Large intestine (tissue), 12 donors: ENCODE measurements at places on chromosomes 7 and 10.
A peak's percentile ranks its signal among the peaks of the same experiment; 100 is the strongest.

GRCh38 chr7:46291601-46292150 lies 370.6 kb upstream of the IGFBP3 start:
- DNase-seq: no peak

- DNase-seq: peak; percentile 37
Observed at GRCh38 chr7:25894002-25894901, 257.7 kb upstream of the NFE2L3 start.

GRCh38 chr10:84783909-84784308 lies 455.5 kb downstream of the CCSER2 start:
- DNase-seq: no peak

DNA sequence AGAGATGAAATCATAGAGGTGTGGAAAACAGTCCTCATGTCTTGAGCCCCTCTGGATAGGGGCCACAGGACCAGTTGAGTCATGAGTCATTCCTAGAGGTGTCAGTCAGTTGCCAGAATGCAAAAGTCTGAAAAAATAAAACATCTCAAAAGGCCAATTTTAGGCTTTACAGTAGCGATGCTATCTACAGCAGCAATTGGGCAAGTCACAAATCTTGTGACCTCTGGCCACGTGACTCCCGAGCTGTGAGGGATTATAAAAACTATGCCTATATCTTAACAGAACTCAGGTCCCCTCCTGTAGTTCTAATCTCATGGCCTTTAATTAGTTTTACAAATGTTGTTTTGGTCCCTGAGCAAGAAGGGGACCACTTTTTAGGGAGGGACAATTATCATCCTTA lies 15.6 kb upstream of the TAS2R41 start:
- no peak for DNase-seq

DNA sequence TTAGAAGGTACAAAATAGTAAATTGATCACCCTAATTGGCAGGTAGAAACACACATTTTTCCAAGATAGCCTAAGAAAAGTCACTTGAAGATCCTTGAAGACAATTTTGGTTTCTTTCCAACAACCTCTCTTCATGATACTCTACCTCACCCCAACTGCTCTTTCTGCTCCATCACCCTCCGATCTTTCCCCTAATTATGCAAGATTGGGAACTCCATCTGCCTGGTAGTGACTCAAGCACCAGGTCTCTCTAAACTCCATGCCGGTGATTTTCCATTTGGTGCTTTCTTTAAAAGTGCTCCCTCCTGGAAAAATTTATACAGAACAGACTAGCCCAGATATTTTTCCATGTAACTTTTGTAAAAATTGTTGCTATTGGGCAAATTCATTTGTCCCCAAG lies 1.1 kb upstream of the AKR1B1 start:
- no peak for DNase-seq

GRCh38 chr7:116577320-116577871 lies 52.6 kb downstream of the CAV1 start:
- DNase-seq: no peak

GRCh38 chr7:45293295-45293942 lies 135.8 kb downstream of the RAMP3 start:
- no peak for DNase-seq

DNA sequence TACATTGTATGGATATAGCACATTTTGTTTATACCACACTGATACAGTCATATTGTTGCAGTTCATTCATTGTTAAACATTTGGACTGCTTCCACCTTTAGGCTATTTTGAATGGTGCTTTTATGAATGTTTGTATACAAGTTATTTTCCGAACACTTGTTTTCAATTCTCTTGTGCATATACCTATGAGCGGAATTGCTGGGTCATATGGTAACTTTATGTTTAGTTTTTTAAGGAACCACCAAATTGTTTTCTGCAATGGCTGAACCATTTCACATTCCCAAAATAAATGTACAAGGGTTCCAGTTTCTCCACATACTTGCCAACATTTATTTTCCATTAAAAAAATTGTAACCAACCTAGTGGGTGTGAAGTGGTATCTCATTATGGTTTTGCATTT lies 4.0 kb upstream of the EXOC4 start:
- no peak for DNase-seq

DNA sequence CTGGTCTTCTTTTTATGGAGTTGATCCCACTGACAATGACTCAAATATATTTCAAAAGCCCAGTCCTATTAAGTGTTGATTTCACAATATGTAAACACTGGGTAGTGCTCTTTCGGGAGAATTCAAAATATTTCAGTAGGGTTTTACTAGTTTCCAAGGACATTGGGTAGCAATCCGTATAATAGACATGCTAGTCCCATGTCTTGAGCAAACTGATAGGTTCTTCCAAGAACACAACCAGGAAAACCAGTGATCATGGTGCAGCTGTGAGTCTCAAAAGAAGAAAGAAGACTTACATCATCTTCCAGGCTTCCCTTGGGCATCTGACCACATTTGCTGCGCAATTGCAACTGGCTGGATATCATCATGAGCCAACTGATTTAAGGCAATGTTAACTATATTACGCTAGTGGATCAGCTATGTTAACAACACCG lies 59.3 kb upstream of the APBB1IP start:
- DNase-seq: no peak

DNA sequence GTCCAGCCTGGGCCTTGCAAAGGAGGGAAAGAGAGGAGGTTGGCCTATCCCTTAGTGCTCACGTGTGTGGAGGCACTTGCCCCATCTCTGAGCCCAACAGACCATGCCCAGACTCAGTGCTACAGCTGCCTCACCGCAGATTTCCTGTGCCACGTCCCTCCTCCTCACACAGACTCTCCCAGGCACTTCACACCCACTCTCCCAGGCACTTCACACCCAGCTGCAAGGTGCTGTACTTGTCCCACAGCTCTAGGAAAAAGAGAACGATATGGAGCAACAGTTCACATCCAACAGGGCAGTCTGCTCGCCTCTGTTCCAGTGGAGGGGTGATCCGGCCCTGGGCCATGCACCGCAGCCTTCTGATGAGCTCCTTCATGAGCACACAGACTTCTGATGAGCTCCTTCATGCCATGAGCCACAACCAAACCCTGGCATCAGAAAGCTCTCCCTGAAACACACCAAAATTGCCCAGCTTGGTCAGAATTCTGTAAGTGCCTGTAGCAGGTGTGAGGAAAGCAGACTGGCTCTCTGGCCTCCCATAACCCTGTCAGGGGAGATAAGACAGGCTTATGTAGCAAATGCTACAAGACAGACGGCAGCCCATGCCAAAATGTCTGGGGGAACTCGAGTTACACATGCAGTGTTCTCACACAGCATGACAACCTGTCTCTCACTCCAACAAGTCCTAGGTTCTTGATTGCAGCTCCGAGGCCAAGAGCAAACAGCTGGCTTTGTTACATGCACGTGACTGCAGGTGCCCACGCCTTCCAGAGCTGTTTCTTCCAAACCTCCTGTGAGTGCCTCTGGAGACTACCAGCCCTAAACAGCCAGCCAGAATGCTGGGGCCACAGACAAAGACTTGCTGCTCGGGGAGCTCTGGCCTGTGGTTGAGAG lies 348.5 kb downstream of the GRID1 start:
- DNase-seq: no peak

GRCh38 chr7:106177300-106177690 lies 65.2 kb upstream of the SYPL1 start:
- no peak for DNase-seq

DNA sequence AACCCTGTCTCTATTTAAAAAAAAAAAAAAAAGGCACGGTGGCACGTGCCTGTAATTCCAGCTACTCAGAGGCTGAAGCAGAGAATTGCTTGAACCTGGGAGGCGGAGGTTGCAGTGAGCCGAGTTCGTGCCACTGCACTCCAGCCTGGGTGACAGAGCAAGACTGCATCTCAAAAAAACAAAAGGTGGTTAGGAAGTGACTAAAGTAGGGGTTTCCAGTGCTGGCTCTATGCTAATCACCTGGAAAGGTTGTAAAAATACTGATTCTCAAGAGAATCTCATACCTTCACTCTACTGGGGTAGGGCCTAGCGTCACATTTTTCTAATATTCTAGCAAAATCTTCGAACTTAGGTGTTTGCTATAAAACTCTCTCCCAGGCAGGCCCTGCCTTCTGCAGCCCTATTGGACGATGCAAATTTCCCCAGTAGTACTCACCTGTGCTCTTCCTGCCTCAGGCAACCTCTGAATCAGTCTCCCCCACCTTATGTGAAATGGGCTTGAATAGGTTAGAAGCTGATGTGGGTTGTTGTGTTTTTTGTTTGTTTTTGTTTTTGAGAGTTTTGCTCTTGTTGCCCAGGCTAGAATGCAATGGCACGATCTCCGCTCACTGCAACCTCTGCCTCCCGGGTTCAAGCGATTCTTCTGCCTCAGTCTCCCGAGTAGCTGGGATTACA lies 3.5 kb downstream of the ZP3 start:
- DNase-seq: no peak

GRCh38 chr7:150978126-150978789 lies at the start of gene KCNH2:
Gene KCNH2, minus strand, starts transcription at chr7:150978321. Its CDS starts 408 bp downstream, at chr7:150977913.
- no peak for DNase-seq

- DNase-seq: peak; percentile 36
Observed at GRCh38 chr7:156380261-156380660, 260.3 kb upstream of the RNF32 start.

DNA sequence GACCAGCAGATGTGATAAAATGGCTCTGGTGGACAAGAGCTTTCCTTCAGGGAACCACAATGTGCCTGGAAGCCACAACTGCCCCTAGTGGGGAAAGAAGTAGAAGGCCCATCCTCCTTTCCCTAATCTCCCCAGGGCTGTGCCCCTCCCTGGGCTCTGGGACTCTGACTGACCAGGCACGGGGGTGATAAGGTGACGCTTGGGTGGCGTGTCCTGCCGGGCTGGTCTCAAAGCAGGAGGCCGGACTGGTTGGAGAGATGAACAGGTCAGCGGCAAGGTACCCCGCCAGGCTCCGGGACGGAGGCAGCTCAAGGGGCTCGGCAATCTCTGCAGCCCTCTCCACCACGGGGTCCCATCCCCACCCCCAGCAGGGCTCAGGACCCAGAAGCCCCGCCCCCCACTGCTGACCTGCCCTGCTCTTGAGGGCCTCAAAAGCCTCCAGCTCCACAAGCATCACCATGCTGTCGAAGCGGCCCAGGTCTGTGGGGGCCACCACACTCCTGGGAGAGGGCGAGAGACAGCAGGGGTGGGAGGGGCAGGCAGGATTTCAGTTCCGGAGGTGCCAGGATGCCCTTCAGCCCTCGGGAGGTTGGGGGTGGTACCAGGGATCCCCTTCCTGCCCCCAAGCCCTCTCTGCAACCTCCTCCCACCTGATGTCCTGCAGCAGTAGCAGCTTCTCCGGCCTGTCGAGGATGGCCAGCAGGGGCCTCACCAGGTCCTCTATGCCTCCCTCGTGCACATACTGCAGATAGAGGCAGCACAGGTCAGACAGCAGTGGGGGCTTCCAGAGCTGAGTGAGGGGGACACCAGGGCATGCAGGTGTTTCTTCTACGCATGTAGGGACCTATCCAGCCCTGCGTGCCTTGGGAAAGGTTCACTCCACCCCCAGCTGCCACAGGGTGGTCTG lies 12.2 kb downstream of the LZTS2 start:
- DNase-seq: peak; percentile 20

DNA sequence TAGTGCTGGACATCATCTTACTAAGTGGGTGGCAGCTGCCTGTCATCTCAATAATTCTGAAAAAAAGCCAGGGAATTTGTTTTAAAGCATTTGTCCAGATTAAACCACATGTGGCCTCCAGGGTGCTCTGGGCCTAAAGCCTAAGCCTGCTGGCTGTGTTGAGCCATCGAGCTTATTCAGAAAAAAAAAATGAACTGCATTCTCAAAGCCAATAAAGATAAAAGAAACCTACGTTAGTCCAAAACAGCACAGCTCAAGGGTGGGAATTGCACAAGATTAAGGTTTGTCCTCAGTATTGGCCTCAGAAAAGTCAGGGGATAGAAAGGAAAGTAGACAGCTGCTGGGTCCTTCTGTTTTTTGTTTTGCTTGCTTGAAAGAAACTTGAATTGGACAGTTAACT lies 22.6 kb upstream of the PRTFDC1 start:
- peak; percentile 80 for DNase-seq

GRCh38 chr10:46096909-46097575 lies 51.0 kb upstream of the MSMB start:
- no peak for DNase-seq

- DNase-seq: no peak
Observed at GRCh38 chr10:92573091-92573797, 649 bp downstream of the IDE start.

DNA sequence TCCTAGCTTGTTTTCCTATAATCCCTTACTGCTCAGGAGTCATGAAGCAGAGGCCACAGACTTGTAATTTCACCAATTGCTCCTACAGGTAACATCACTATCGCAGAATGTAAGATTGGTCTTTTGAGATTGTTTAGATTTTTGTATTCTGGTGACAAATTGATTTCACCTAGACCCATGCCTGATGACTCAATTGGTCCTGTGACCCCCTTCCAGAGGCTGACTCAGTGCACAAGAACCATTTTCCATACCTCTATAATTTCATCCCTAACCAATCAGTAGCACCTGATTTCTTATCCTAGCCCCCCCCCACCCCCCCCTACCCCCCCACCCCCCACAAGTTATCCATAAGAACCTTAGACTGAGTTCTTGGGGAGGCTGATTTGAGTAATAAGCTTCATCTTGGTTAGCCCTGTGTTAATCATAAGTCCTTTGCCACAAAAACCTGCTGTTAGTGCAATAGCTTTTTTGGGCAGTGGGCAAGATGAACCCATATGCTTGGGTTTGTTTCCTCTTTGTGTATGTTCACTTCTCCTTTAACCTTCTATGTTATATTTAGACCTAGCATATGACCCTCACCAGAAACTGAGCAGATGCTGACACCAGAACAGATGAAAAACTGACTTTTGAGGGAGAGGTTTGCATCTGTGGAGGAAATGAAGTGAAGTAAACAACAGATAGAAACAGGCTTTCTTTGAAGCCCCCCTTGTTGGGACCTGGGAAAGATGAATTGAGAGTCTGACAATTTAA lies 187.1 kb downstream of the KIF20B start:
- DNase-seq: no peak

GRCh38 chr7:128387216-128388144 lies 22.3 kb downstream of the IMPDH1 start:
- DNase-seq: peak; percentile 47

DNA sequence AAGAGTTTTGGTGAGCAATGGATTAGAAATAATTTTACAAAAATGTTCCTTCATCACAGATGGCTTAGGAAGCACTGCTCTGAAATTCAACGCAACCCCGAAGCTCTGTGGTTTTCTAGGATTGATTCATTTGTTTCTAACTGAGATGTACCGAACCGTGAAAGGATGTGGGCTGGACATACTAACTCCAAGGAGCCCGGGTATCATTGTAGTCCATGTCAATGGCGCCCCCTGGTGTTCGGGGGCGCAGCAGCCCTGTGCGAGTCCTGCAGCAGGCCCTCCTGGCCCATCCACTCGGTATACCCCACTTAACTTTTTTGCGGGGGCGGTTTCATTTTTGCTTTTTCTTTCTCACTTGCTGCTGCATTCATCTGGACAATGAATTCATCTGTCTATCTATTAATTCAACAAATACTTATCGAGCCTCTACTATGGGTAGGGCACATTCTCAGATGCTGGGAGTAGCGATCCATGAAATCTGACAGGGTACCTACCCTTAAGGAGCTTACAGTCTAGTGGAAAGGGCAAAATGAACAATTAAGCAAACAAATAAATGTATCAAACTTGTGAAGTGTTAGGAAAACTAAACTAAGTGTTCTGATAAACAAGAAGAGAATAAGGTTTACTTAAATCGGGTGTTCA lies 25.2 kb upstream of the ITPRID1 start:
- peak; percentile 33 for DNase-seq
